ENCODE measurements at places on chromosomes 1 and 21.

- DNase-seq: no peak
These were observed 48.1 kb downstream of the MAP3K21 start for GRCh38 chr1:233375653-233376052.

DNA sequence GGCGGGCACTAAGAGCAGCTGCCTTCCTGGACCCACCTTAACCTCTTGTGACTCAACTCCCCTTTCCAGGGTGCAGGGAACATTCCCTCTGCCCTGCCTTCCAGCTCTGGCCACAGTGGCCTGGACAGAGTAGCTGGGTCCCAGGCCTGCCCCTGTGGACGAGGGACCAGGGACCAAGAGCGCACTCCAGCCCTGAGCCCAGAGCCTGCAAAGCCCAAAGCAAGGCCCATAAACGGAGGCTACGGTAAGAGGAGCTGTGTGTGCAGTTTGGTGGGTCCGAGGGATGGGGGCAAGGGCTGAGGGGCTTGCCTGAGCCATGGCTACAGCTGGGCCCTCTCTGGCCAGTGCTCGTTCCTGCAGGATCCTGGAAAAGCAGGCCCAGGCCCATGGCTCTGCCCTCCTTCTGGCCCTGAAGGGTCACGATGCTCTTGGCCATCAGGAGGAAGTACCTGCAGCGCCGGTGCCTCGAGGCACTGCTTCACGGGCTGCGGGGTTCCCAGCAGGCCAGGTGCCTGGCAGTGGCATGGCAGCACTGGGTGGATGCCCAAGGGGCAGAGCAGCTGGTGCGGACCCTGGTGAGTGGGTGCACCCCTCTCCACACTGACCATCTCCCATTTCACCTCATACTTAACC lies 17.8 kb downstream of the MTHFR start:
- no peak for DNase-seq

DNA sequence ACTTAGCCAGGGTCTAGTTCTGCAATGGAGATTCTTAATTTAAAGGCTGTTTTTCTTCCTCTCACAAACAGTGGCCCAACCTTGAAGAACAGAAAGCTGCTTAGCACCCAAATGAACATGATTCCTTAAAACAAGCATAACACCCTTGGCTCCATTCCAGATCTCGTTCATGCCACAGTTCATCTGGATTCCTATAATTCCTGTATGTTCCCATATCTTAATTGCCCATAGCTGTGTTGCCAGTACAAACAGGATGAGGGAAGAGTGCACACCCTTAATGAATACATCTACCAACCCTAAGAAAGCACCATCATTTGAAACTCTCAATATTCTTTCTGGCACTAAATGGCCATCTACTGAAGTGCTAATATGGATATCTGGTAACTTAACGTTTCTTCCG lies 45.5 kb downstream of the TGFB2 start:
- DNase-seq: no peak

DNA sequence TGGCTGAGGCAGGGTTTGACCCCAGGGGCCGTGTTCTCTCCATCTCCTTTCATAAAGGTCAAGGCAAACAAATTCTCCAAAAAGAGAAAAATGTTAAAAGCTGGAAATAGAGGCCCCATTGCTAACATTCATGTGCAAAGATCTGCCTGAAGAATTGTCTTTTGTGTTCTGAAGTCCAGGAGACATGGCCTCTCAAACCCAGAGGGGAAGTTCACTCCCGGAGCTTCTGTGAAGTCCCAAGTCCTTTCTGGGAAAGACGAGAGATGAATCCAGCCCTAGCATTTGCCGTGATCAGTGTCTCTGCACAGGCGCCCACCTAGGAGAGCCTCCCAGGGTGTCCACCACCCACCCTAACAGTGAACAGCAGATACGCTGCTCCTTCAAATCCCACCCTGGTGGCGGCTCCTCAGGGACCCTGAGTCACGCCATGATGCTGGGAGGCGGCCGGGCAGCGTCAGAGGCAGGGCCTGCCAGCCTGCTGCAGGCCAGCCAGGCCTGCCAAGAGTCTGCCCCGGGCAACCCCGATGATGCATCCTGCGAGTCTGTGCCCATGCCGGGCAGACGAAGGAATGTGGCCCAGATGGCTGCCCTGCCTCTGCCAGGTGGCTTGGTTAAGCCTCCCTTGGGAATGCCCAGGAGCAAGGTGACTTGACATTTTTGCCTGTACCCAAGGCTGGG lies 5.2 kb upstream of the C2CD2 start:
- no peak for DNase-seq

GRCh38 chr1:85585799-85586198 lies 5.2 kb downstream of the CCN1 start:
- DNase-seq: no peak

DNA sequence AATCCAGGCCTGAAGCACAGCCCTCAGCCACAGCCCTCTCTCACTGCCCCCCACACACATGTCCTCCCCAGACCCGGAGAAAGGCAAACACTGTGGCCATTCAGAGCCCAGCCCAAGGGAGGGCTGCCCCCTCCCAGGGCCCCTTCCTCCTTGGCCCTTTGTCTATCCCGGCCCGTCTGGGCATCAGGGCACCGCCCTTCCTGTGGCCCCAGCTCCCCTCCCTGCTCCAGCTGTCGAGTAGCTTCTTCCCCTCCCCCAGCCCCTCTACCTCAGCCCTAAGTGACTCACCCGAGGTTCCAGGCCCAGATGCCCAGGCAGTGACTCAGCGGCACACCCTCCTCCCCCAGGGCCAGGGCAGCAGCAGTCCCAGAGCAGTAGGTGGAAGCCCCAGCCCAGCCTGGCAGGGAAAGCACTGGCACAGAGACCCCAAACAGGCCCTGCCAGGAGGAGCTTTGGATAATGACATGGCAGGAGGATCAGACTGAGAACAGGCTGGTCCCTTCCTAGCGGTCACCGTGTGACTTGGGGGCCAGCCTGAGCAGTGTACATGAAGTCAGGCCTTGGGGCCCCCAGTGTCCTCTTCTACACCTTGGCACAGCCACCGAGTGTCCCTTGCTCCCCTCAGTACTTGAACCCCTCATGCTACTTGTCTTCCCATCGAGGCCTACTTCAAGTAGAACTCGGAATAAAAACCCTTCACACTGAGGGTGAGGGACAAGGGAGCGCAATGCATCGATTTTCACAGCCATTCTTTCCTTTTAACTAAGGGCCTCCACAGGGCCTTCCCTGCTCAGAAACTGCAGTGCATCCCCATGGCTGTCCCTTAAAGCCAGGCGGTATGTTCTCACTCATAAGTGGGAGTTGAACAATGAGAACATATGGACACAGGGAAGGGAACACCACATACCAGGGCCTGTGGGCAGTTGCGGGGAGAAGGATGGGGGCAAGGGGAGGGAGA lies 1.0 kb upstream of the S100A2 start:
- peak; percentile 90 for DNase-seq

DNA sequence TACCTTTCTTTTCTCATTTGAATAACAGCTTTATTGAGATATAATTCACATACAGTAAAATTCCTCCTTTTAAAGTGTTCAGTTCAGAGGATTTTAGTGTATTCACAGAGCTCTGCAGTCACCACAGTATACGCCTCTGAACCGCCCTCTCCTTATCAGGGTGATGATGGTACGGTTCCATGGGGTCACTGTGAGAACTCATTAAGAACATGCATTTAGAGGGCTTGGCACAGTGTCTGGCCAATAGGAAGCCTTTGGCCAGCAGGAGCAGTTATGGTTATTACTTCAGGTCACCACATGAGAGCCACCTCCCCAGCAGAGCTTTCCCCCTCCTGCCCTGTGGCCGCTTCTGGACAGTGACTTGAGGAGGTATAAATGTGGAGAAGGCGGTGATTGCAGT lies 27.3 kb downstream of the KCNQ4 start:
- DNase-seq: no peak

DNA sequence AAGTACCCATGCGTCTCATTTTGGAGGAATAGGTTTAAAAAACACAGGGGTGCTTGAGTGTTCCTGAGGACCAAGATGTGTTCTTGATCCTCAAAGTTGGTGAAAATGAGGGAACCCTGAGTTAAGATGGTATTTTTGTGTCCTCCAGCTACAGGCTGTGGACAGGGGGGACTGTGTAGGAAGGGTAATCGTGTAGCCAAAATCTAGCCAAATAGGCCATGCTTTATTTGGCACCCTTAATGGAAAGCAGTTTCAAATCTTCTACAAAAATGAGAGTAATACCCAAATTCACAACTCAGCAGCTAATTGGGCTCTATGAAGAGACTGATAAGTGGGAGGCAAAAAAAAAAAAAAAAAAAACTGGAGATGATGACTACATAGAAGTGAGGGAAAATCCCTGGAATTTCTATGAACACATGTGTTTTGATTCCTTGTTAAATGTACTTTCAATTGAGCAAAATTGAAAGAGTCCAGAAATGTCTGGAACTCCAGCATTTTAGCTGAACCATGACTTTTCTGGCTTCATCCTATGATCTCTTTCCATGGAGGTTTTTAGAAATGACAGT lies 470 bp downstream of the HSD11B1 start:
- DNase-seq: no peak

DNA sequence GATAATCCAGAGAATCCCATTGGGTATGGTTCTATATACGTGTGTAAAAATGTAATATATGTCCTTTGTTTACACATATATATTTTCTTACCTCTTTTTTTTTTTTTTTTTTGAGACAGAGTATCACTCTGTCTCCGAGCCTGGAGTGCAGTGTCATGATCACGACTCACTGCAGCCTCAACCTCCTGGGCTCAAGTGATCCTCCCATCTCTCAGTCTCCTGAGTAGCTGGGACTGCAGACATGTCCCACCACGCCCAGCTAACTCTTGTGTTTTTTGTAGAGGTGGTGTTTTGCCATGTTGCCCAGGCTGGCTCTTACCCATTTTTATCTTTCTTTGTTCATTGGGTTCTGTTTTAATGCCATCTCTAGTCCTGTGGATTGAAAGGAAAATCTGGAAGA lies 59.5 kb downstream of the ZBTB17 start:
- no peak for DNase-seq

DNA sequence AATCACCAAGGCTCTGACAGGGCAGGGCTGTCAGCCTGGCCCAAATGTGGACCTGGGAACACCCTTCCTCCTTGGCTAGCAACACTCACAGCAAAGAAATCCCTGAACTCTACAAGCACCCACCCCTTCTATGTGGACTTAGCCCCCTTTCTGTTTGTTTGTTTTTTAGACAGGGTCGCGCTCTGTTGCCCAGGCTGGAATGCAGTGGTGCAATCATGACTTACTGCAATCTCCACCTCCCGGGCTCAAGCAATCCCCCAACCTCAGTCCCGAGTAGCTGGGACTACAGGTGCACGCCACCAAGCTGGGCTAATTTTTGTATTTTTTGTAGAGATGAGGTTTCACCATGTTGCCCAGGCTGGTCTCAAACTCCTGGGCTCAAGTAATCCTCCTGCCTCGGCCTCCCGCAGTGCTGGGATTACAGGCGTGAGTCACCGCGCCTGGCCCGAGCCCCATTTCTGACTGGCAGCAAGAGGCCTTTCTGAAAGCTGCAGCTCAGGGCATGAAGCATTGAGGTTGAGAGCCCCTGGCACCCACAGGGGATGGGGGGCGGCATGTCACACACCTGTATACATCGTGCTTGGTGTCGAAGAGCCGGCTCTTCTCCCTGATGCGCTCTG lies 16.2 kb downstream of the RIPK4 start:
- no peak for DNase-seq

- DNase-seq: no peak
These were observed 15.9 kb downstream of the UMODL1 start for GRCh38 chr21:42086969-42087368.

GRCh38 chr1:210648588-210649269 lies 320.0 kb downstream of the HHAT start:
- no peak for DNase-seq

DNA sequence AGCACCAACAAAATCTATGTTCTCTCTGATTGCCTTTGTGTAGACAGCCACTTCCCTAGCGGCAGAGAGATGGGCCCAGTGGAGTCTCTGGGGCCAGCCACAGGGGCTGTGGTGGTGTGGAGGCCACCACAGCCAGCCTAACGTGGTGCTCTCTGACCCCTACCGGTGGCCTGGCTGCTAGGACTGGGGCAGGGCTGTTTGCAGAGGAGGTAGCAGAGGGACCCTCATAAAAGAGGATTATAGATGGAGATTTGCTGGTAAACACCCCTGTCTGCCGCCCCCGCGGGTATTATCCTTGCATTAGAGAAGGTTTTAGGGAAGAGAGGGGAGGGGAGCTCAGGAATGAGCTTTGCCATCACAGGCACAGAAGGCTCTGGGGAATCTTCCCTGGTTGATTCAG lies 310.3 kb upstream of the VAMP3 start:
- DNase-seq: no peak

- DNase-seq: peak; percentile 51
These were observed 47.4 kb upstream of the LBR start for GRCh38 chr1:225474986-225475820.

DNA sequence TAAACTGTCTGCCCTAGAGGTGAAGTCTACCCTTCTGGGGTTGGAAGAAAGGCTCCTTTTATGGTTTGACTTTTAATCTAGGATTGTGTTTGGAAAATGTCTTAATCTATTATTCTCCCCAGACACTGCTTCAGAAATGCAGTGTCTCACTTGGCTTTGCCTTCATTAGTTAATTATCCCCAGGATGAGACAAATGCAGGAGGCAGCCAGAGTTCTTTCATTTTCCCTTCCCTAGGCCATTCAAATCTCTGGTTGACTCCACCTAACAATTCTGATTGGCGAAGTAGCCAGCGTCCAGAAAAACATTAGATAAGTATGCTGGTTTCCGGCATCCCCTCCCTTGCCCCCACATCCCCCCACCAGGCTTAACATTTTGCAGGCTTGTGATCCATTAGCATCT lies 325.8 kb upstream of the PBX1 start:
- DNase-seq: no peak

GRCh38 chr1:69534829-69535228 lies 32.9 kb upstream of the LRRC7 start:
- no peak for DNase-seq

DNA sequence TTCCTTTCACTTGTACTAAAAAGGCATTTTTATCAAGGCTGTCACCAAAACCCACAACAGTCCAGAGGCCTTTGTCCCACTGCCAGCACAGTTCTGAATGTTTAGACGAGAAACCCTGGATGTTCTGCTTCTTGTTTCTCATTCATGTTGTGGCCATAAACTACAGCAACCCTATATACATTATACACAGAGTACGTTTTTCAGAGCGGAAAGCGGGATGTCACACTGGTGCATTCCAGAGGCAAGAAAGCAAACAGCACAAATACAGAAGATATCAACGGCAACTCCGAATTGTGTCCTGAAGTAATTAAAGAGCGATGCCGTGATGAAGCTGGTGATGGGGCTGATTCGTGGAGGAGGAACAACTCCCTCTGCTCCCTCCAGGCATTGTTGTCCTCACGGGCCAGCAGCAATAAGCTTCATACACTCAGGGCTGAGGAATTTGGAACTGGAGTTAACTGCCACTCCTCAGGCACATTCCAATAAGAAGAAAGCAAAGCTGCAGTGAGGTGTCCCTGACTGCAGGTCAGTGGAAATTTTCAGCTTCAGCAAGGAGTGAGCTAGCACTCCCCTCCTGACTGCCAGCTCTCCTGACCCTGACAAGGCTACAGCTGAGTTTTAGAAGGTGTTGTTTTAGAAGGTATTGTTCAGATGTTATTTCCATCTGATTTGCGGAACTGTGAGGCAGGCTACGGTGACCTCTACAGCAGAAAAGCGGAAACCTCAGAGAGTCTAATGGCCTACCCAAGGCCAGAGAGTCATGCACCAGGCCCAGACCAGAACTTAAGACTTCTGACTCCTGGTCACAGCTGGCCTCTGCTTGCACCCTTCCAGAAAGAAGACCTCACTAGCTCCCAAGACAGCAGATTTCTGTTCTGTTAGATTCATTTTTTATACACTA lies 149.0 kb downstream of the TGFBR3 start:
- no peak for DNase-seq

GRCh38 chr1:33466159-33466558 lies 6.3 kb upstream of the ZSCAN20 start:
- no peak for DNase-seq
